NCI-H774 (cell line): ENCODE measurements at places on chromosomes 13 and 19.

GRCh38 chr13:41952749-41953148, 8.2 kb downstream of the VWA8 start:
- no peak for DNase-seq

GRCh38 chr19:5253406-5254110, 87.1 kb downstream of the PTPRS start:
- DNase-seq = no peak

DNA sequence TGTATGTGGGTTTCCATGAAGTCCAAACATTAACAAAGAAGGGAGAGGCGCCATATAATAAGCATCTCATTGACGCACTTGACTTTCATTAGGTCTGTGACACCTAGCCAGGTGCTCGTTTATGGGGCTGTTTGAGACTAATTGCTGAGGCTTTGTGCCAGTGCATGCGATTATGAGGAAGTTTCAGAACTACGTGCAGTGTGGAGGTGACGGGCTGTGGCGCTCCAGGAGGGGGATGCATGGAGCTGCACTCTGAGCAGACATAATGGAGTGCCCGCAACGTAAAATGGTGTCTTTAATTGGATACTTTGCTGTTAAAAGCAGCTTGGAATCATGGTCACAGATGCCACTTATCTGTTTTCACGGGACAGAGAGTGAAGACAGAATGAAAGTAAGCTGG, 223.2 kb downstream of the FGF9 start:
- DNase-seq = peak; percentile 58

DNA sequence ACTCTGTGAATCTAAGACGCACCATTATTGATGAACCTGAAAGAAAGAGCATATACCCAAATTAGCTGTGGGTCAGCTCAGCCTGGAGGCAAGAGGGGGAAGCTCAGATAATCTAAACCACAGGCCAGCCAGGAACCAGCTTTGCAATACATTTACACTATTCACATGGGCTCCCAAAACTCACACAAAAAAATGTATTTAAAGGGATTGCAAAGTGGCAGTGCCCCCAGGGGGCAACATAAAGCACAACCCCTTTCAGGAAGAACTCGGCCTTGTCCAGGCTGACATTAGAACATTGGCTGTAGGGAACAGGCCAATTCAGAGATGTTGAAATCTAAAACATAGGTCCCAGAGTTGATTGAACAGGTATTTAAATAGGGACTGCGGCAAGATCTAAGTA, 3.2 kb upstream of the PROZ start:
- no peak for DNase-seq

GRCh38 chr19:5309438-5310204, 31.0 kb downstream of the PTPRS start:
- DNase-seq = no peak

GRCh38 chr13:21590231-21590630, 13.7 kb downstream of the MICU2 start:
- DNase-seq = no peak

GRCh38 chr13:73171926-73172325, 113.1 kb downstream of the KLF5 start:
- no peak for DNase-seq

DNA sequence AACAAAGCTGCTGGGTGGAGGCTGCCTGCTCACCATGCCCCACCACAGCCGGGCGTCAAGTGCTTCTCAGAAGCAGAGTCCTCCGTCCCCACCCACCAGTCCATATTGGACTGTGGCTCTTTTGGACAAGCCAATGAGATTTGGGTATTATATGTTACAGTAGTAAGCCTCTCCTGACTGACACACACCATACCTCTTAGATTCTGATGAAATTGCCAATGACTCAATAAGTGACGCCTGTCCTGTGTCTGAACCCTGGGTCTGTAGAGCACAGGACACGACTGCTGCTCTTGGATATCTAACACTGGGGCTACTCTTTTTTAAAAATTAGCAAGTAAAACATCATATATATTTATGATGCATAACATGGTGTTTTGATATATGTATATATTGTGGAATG, 44.8 kb upstream of the UBAC2 start:
- DNase-seq = no peak

DNA sequence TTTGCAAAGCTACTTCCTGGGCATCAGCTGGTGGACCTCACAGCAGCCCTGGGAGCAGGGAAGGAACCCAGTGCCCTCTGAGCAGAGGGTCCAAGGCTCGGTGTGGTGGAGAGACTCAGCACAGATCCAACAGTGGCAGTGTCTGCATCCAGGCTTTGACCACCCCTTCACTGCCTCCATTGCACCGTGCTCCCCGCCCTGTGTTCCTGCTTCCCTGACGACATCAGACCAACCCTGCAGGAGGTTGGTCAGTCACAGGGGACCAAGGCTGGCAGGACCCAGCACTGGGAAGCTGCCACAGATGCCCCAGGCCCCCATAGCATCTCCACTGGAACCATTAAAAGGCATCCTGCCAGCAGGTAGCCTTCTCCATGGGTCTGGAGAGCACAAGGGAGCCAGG, 7.8 kb upstream of the VSTM2B start:
- DNase-seq = no peak

GRCh38 chr19:9456018-9456689, 20.8 kb upstream of the ZNF266 start:
- DNase-seq = no peak

DNA sequence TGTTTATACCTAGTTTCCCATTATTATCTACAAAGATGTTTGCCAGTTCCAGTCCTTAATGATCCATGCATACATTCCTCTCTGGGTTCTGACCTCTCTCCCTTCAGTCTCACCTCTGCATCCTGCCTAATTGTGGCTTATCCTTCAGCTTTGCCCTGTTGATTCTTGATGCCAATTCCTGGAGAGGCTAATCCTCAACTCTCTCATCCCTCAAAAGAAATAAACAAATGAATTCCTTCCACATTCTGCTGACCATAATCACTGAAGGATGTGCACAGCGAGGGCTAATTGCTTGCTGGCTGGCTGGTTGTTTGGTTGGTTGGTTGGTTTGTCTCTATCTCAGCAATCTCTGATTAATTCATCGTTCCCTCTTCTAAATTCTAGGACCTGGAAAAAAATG, 113.8 kb downstream of the IRS2 start:
- no peak for DNase-seq

- no peak for DNase-seq
Measured at GRCh38 chr19:16274447-16274846, 50.2 kb upstream of the KLF2 start.

DNA sequence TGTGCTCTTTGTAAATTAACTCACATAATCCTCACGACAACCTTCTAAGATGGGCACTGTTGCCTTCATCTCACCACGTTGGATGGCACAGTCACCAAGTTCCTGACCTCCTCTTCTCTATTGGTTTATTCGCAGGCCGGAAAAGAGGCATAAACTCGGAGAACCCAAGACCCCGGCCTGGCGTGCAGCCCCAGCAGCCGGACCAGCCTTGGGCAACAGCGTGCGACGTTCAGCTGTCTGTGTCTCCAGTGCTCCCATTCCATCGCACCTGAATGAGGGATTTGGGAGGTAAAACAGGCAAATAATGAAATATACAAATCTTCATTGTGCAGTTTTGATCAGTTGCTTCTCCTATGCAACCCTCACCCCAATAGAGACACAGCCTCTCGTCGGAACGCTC, 34.5 kb upstream of the GAS6 start:
- no peak for DNase-seq

- no peak for DNase-seq
Measured at GRCh38 chr13:28958441-28958840, 138.3 kb downstream of the MTUS2 start.

- DNase-seq = peak; percentile 41
Measured at GRCh38 chr19:16660763-16661479, at the start of gene TMEM38A. TSS of gene TMEM38A (plus strand) at chr19:16661139. CDS start at chr19:16661218, 79 bp downstream.

DNA sequence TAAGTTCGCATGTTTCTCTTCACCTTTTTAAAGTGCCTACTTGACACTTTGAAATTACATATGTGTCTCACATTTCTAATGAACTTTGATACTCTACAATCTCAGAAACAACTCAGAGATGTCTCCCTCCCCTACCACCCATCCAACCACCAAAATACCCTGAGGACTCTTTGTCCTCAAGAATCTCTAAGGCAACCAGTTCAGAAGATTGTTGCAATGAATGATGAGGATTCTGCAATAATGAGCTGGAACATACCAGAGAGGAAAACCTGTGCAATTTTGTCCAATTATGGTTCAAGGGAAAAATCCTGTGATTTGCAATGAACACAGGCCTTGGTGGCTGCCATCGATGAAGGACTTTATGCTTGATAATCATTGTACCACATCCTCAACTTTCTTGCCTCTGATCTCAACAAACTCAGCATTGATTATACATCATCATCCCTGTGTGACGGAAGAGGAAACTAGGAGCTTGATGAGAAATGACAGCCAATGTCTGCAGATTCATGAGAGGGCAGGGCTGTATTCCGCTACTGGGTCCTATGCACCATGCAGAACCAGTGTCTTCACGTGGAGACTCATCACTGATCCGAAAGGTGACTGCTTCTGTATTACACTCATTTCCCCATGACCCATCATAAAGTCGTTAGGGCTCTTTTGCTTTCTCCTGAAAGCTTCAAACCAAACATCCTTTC, 1.1 kb downstream of the FPR1 start:
- no peak for DNase-seq

DNA sequence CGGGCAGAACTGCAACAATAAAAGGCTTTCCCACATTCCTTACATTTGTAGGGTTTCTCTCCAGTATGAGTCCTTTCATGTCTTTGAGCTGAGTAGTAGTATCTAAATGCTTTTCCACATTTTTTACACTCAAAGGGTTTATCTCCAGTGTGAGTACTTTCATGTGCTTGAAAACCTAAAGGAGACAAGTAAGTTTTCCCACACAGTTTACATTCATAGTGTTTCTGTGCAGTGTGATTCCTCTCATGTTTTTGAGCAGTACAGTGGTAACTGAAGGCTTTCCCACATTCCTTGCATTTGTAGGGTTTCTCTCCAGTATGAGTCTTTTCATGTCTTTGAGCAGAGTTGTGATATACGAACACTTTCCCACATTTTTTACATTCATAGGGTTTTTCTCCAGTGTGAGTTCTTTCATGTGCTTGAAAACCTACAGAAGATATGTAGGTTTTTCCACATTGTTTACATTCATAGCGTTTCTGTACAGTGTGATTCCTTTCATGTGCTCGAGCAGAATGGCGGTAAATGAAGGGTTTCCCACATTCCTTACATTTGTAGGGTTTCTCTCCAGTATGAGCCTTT, 47.0 kb downstream of the ZNF44 start:
- no peak for DNase-seq
